ENCODE measurements at places on chromosomes 4 and X. TPM values are rescaled to one million over a fixed set of nuclear protein-coding genes. Genes with fewer than 3 reads are reported as not detected.
A peak's percentile ranks its signal among the peaks of the same experiment; 100 is the strongest.

The TMSB15C gene
- 5.6 TPM for polyA plus RNA-seq

- no peak for DNase-seq
- peaks cover 30% of the 10 kb centered on the region for H3K27me3 ChIP-seq
- H3K27ac ChIP-seq = no peak overlapping the region
- peaks cover 3% of the 10 kb centered on the region for H3K4me1 ChIP-seq
- H3K36me3 ChIP-seq = no peaks in the 10 kb centered on the region
These were observed 95.6 kb upstream of the METTL14 start for GRCh38 chr4:118589471-118590055.

GRCh38 chr4:107278791-107279483, 242.8 kb upstream of the DKK2 start:
- no peak overlapping the region for H3K4me3 ChIP-seq
- no peak for DNase-seq
- no peaks in the 10 kb centered on the region for H3K36me3 ChIP-seq

The NPY2R gene
- 1.8 TPM for polyA plus RNA-seq

- H3K27me3 ChIP-seq = peaks cover 9% of the 10 kb centered on the region
- no peak for DNase-seq
- peak overlapping the region; percentile 29 for H3K27ac ChIP-seq
These were observed 75.4 kb downstream of the LIMCH1 start for GRCh38 chr4:41613386-41613785.

DNA sequence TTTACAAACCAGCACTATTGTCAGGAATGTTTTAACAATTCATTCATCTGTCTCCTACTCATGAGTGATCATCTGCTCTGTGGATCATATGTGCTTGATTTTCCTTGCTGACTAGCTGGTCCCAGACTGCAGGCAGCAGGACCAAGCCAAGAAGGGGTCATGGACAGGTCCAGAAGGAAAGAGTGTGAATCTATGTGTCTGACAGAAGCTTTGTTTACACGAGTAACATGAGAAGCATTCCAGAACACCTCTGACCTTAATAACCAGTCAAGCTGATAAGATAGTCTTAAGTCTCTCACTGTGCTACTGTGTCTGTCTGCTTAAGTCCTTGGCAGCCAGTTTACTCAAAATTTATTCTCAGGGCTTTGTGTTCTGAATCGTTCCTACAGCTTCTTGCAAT, 39.0 kb downstream of the GUCY1A1 start:
- peaks cover 3% of the 10 kb centered on the region for H3K27me3 ChIP-seq
- no peak overlapping the region for H3K4me3 ChIP-seq
- no peaks in the 10 kb centered on the region for H3K36me3 ChIP-seq
- peak; percentile 77 for DNase-seq
- no peaks in the 10 kb centered on the region for H3K4me1 ChIP-seq
- H3K27ac ChIP-seq = no peak overlapping the region

The MTMR8 gene
- 2.1 TPM for polyA plus RNA-seq

- H3K27ac ChIP-seq = no peak overlapping the region
- no peak for DNase-seq
- H3K36me3 ChIP-seq = peaks cover 16% of the 10 kb centered on the region
- H3K4me3 ChIP-seq = no peak overlapping the region
- no peaks in the 10 kb centered on the region for H3K4me1 ChIP-seq
These were observed 60.6 kb downstream of the NOCT start for GRCh38 chr4:139076016-139076744.

DNA sequence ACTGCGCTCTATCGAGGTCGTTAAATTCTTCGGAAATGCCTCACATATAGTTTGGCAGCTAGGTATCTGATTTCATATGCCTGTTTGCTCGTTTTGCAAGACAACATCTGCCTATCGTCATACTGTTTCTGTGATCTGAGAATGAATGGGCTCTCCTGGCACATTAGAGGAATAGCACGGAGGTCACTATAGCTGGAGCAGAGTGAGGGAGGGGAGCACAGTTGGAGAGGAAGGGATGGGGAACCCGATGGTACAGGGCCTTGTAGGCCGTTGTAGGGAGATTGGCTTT, 552 bp downstream of the IKBKG start:
- DNase-seq = no peak
- H3K4me1 ChIP-seq = no peaks in the 10 kb centered on the region
- H3K36me3 ChIP-seq = peaks cover 2% of the 10 kb centered on the region
- no peaks in the 10 kb centered on the region for H3K27me3 ChIP-seq

DNA sequence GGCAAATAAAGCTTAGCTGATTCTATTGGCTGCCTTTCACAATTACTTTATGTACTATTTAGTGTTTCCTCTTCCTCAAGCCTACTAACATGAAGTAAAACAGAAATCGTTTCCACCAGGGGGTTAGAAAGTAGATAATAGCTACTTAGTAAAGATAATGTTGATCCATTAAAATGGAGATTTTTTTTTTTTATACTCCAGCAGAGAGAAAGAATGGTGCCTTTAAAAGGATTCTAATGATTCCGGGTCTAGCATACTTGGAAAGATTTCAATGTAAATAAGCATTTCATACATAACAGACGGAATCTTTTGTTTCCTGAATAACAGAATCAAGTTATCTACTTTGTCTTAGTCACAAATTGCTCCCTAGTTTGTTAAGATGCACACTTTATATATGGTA, 37.1 kb downstream of the GK start:
- H3K4me1 ChIP-seq = peaks cover 4% of the 10 kb centered on the region
- peaks cover 11% of the 10 kb centered on the region for H3K36me3 ChIP-seq
- no peak for DNase-seq
